ENCODE measurements at places on chromosomes 4 and X.

GRCh38 chr4:146346276-146346675 is 131.9 kb downstream of the REELD1 start:
- DNase-seq: no peak

DNA sequence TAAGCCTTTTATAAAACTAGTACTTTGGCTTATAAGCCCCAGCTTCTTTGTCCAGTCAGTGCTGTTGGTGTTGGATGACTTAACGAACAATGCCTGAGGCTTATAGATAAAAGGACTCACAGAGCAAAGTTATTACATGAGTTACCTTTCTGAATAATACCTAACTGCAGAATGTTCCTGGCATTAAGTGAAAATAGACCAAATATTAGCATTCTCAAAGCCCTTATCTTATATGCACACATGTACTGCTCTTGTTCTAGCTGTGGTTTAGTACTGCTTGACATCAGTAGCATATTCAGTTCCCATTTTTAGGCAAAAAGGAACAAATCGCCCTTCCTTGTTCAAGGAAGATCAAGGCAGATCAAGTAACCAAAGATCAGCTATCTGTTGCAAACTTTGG is 131.6 kb downstream of the ZNF330 start:
- DNase-seq: no peak

- DNase-seq: no peak
These were observed 11.7 kb downstream of the TRMT2B start for GRCh38 chrX:101040197-101040596.

DNA sequence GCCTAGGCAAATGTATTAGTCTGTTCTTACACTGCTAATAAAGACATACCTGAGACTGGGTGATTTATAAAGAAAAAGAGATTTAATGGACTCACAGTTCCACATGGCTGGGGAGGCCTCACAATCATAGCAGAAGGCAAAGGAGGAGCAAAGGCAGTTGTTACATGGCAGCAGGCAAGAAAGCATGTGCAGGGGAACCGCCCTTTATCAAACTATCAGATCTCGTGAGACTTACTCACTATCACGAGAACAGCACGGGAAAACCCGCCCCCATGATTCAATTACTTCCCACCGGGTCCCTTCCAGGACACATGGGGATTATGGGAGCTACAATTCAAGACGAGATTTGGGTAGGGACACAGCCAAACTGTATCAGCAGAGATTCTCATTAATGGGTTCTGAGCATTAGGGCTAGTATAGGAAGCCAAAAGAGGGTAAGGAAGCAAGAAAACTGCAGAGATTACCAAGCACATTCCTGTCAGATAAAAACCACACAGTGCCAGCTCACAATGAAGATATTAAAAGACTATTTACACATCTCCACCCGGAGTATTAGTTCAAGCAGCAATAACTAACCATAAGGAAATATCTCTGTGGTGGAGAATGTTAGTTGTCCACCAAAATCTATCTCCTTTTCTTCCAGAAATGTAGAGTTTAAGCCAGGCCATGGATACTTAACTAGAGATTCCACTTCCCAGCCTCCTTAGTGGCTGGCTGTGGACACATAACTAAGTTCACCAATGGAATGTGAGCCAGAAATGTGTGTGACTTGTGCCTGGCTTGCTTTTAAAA is 61.2 kb upstream of the HOPX start:
- DNase-seq: no peak

- no peak for DNase-seq
These were observed 49.0 kb upstream of the ZNF157 start for GRCh38 chrX:47321386-47321785.

DNA sequence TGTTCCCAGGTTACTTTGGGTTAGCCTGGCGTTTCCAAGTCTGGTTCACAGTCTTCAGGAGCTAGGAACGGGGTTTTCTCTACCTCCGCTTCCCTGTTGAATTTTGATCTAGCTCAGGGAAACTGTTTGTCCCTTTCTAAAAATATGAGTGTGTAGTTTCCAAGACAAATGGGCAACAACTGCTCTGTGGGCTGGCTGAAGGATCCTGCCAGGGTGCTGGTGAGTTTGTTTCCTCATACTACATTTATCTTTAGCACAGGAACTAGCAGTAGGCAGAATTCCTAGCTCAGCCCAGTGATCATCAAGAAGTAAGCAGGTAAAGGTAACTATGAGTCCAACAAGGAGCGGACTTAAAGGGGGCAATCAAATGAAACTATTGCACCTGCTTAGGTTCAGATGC is 13.3 kb upstream of the FAM47E start:
- DNase-seq: no peak

Measured in stimulated activated CD8-positive, alpha-beta memory T cell treated with anti-CD3 and anti-CD28 coated beads, Interleukin-12 subunit alpha, Interleukin-12 subunit beta, amount 100 ng/mL, for 1 hour (primary cell).